Fibroblast of lung (primary cell): ENCODE measurements at places on chromosomes 6 and 20. TPM values are rescaled to one million over a fixed set of nuclear protein-coding genes. Genes with fewer than 3 reads are reported as not detected.
A peak's percentile ranks its signal among the peaks of the same experiment; 100 is the strongest.

DNA sequence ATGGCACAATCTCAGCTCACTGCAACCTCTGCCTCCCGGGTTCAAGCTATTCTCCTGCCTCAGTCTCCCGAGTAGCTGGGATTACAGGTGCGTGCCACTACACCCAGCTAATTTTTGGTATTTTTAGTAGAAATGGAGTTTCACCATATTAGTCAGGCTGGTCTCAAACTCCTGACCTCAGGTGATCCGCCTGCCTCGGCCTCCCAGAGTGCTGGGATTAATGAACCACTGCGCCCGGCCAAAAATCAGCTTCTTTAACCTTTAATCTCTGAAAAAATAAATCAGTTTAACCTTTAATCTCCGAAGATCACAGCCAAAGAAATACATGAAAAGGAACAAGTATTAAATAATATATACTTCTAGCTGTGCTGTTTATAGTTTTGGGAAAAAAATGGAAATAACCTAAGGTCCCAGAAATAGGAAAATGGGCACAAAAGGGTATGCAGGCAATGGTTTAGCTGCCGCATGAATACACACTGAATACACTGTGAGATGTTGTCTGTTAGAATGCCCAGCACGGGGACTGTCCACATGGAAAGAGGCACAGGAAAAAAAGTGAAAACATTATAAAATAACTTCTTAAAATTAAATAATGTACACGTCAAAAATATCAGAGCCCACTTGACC, 1.6 kb downstream of the NQO2 start:
- H3K27ac ChIP-seq = peak overlapping the region; percentile 1
- no peak for DNase-seq
- H3K27me3 ChIP-seq = no peaks in the 10 kb centered on the region
- peaks cover 2% of the 10 kb centered on the region for H3K36me3 ChIP-seq
- peaks cover 8% of the 10 kb centered on the region for H3K4me1 ChIP-seq

- H3K27ac ChIP-seq = no peak overlapping the region
- H3K27me3 ChIP-seq = no peaks in the 10 kb centered on the region
- no peak overlapping the region for H3K4me3 ChIP-seq
- DNase-seq = no peak
- peaks cover 8% of the 10 kb centered on the region for H3K4me1 ChIP-seq
Observed at GRCh38 chr20:2658414-2659354, 5.3 kb downstream of the IDH3B start.

The IMPG1 gene
- total RNA-seq = not detected in 2 replicates

DNA sequence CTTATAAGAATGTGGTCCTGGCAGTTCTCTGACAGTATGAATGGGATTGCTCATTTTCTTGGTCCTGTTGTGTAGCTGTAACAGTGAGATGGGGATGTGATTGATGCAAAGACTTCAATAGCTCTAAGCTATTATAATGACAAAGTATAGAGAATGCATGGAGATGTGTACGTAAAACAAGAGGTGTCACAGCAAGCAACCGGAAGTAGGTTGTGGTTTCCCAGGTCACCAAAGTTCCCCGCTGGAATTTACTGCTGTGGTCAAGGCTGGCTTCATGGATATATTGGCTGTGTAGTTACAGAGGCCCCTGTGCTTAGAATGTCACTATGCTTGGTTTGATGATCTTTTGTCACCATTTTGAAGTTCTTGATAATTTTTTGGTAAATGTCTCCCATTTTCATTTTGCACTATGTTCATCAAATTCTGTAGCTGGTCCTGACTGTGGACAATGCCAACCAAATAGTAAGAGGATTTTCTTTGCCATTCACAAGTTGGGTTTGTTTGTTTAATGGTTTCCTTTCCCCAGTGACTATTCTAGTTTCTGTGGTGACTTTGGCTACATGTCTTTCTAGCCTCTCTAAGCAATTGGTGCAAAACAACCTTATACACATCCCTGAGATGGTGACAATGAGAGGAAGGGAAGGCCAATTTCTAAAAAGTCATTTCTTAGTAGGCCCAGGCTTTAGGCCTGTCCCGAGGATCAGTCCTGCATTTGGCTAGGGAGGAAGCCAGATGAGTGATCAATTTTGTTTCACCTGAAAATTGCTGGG, 10.5 kb downstream of the DNAH8 start:
- H3K36me3 ChIP-seq = no peaks in the 10 kb centered on the region
- no peak for DNase-seq
- no peaks in the 10 kb centered on the region for H3K4me1 ChIP-seq
- no peak overlapping the region for H3K4me3 ChIP-seq

The AIF1 gene
- total RNA-seq = not detected in 2 replicates

DNA sequence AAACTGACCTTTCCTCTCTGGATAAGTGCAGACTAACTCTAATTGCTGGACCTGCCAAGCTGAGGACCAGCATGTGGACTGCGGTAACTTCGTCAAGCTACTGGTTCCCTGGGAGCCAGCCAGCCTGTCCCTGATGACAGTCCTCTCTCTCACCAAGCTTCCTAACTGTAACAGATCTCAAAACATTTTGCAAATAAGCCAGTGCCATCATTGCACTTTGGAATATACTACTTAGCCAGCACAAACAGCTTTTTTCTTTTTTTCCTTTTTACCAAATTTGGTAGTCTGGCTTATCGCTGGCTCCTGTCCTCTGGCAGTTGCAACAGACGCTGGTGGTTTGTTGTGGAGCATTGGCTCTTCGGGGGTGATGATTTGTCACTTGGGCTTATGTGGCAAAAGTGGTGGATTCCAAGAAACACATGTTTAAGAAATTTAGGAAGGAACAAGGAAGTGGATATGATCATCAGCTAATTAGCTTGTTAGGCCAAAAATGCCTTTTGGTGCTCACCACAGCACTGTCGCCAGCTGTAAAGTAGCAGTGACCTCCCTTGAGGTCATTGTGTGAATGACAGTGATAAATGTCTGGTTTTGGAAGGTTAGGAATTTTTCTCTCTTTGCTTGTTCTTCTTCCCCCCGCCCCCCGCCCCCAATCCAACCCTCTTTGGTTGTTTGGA, 171.7 kb downstream of the CLIC5 start:
- no peak overlapping the region for H3K27ac ChIP-seq
- no peak overlapping the region for H3K4me3 ChIP-seq
- no peaks in the 10 kb centered on the region for H3K36me3 ChIP-seq
- peak; percentile 34 for DNase-seq

The FAM83B gene
- under 0.01 TPM in 2 replicates for total RNA-seq

The VSTM2L gene
- total RNA-seq = 1.5 and 1.7 TPM in 2 replicates

- peak overlapping the region; percentile 67 for H3K27ac ChIP-seq
- no peak overlapping the region for H3K4me3 ChIP-seq
- peaks cover 7% of the 10 kb centered on the region for H3K4me1 ChIP-seq
- DNase-seq = peak; percentile 93
Observed at GRCh38 chr6:45697605-45698004, 318.1 kb downstream of the CLIC5 start.

- DNase-seq = no peak
- H3K27me3 ChIP-seq = no peaks in the 10 kb centered on the region
- H3K27ac ChIP-seq = no peak overlapping the region
Observed at GRCh38 chr6:163716690-163717089, 302.2 kb downstream of the QKI start.

GRCh38 chr6:27146706-27147505, 100.6 kb upstream of the PRSS16 start:
- H3K27me3 ChIP-seq = no peaks in the 10 kb centered on the region

DNA sequence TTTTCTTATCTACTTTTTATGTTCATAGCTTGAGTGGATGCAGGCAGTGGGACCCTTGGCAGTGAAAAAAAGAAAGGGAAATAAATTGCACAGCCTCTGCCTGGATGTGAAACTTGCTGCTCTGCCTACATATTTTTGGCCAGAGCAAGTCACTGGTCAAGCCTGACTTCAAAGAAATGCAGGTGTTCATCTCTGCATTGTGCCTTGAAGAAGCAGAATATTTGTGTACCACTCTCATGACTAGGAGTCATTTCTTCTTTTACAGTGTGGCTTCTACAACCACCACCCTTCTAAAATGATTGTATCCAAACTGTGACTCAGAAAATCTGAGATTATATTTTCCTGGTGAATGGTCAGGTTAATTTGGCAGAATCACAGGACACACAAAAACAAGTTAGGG, 2.5 kb upstream of the KATNA1 start:
- H3K4me3 ChIP-seq = no peak overlapping the region
- H3K27ac ChIP-seq = no peak overlapping the region
- no peaks in the 10 kb centered on the region for H3K4me1 ChIP-seq
- H3K36me3 ChIP-seq = no peaks in the 10 kb centered on the region

GRCh38 chr6:6722195-6722594, 133.7 kb downstream of the LY86 start:
- H3K4me3 ChIP-seq = no peak overlapping the region
- H3K27ac ChIP-seq = no peak overlapping the region
- no peaks in the 10 kb centered on the region for H3K27me3 ChIP-seq
- peaks cover 4% of the 10 kb centered on the region for H3K4me1 ChIP-seq
- no peak for DNase-seq

DNA sequence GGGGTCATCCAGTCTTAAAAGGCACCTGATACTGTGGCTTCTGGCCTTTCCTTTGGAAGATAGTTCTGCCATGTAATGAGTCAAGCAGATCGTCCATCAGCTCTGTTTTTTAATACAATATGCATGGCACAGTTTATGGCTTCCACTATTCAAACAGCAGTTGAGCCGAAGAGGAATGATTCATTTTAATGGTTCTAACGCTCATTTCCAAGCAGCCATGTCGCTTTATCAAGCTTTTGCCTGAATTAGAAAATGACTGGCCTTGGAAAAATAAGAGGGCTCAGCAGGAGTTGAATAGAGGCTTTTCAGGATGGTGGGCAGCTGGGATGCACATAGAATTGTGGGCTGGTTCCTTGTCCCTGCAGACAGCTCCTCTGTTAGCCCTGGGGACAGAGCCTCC, 138.1 kb downstream of the SOBP start:
- no peaks in the 10 kb centered on the region for H3K4me1 ChIP-seq
- no peaks in the 10 kb centered on the region for H3K27me3 ChIP-seq
- no peak overlapping the region for H3K27ac ChIP-seq
- no peak overlapping the region for H3K4me3 ChIP-seq
